Lung (tissue), 17 donors: ENCODE measurements at places on chromosomes 1 and 21. TPM values are rescaled to one million over a fixed set of nuclear protein-coding genes. Genes with fewer than 3 reads are reported as not detected.

Gene LAMTOR2
- 71.2 TPM for total RNA-seq

Gene TRPM2
- 13.1 TPM for total RNA-seq

Gene TMEM183A
- 55.5 TPM for total RNA-seq

Gene TTC39A
- total RNA-seq: 46.8 TPM

Gene OR10R2
- not detected for total RNA-seq

Gene ALPL
- total RNA-seq: 242 TPM

Gene RGS13
- total RNA-seq: 0.48 TPM

Gene NIBAN1
- total RNA-seq: 38.5 TPM

Gene KPRP
- total RNA-seq: not detected

Gene ATPAF1
- 35.1 TPM for total RNA-seq

Gene TMEM240
- total RNA-seq: 2.3 TPM

Gene BTG3
- total RNA-seq: 120 TPM

GRCh38 chr1:158149577-158150269, 31.0 kb upstream of the CD1D start:
- H3K36me3 ChIP-seq: no peaks in the 10 kb centered on the region
- no peaks in the 10 kb centered on the region for H3K27me3 ChIP-seq
- H3K27ac ChIP-seq: peak overlapping the region; percentile 43
- H3K4me3 ChIP-seq: no peak overlapping the region
- DNase-seq: peak; percentile 99

- no peaks in the 10 kb centered on the region for H3K27me3 ChIP-seq
- no peaks in the 10 kb centered on the region for H3K36me3 ChIP-seq
- H3K4me3 ChIP-seq: no peak overlapping the region
- H3K27ac ChIP-seq: no peak overlapping the region
- peaks cover 8% of the 10 kb centered on the region for H3K4me1 ChIP-seq
Measured at GRCh38 chr1:231855926-231856325, 229.3 kb downstream of the DISC1 start.

- peaks cover 7% of the 10 kb centered on the region for H3K4me1 ChIP-seq
- no peak overlapping the region for H3K27ac ChIP-seq
- no peaks in the 10 kb centered on the region for H3K36me3 ChIP-seq
- no peaks in the 10 kb centered on the region for H3K27me3 ChIP-seq
- no peak for DNase-seq
- no peak overlapping the region for H3K4me3 ChIP-seq
Measured at GRCh38 chr1:7380712-7381111, 390.4 kb upstream of the VAMP3 start.

DNA sequence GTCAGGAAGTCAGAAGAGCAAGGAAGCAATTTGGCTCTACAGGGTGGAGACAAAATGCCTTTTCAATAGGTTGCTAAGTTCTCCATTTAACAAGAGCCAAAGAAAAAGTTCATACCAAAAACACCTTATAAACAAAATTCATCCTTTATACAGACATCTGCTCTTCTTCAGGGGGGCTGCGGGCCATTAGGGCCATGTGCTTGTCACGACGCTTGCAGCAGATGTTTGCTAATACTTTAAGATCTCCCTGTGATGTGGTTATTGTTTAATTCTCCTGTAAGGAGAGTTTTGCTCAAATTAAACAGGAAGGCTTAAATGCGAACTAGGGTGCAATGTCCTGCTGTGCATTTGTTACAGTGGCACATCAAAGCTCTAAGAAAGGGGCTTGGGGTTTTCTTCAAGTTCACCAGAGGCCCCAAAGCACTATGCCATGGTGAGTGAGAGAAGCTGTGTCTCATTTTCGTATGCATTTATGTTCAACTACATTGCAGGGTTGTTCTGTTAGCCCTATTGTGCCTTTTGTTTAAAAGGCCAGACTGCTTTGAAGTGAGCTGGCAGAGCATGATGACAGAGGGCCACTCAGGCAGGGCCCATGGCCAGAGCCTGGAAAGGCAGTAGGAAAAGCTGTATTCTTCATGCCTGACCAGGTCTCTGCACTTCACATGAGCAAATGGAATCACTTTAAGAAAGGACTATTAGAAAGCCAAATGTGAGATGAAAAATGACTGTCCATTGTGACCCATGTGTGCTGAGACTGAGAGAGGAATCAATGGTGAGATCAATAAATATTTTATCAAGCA, 24.8 kb upstream of the NTPCR start:
- H3K27ac ChIP-seq: no peak overlapping the region
- no peaks in the 10 kb centered on the region for H3K27me3 ChIP-seq
- no peaks in the 10 kb centered on the region for H3K36me3 ChIP-seq
- H3K4me1 ChIP-seq: no peaks in the 10 kb centered on the region

DNA sequence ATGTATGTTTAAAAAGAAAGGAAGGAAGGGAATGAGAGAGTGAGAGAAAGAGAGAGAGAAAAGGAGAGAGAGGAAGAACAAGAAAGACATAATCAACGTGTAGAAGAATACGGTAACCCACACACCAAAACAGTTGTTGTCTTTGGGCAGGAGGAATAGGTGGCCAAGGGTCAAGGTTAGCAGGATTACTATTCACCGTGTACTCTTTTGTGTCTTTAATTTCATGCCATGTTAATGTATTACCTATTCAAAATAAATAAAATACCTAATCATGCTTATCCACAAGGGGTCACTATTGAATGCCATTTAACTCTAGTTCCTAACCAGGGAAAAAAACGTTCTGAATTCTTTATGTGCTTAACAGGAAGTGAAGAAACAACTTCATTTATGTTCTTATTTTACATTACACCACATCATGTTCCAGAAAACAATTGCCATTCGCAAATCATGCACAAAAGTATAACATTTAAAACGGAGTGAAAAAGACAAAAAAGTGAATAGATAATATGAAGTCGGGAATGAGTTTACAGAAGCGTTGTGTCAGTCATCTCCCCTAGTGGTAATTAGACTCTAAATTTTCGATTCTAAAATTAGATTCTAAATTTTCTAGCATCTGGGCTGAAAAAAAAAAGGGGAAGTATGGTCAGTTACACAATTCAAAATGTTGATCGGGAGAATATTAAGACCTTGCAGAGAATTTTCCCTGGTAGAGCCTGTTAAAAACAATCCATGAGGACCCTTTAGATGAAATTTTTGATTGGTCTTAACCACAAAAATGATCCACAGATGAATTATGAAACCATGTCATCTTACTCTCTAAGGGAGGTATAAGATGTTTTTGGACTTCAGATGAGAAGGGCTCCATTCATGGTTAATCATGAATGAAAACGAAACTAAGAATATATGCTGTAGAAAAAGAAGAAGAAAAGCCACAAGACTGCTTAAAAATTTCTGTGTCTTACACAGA, 700 bp upstream of the KMO start:
- H3K27ac ChIP-seq: no peak overlapping the region
- DNase-seq: peak; percentile 87
- no peaks in the 10 kb centered on the region for H3K4me1 ChIP-seq

GRCh38 chr21:38825921-38826320, 20.2 kb downstream of the ETS2 start:
- H3K27me3 ChIP-seq: no peaks in the 10 kb centered on the region
- H3K4me1 ChIP-seq: peaks cover 3% of the 10 kb centered on the region
- DNase-seq: no peak

- no peaks in the 10 kb centered on the region for H3K4me1 ChIP-seq
- H3K36me3 ChIP-seq: peaks cover 23% of the 10 kb centered on the region
- no peak overlapping the region for H3K4me3 ChIP-seq
- no peaks in the 10 kb centered on the region for H3K27me3 ChIP-seq
Measured at GRCh38 chr1:44290250-44291094, 64.6 kb downstream of the ERI3 start.

DNA sequence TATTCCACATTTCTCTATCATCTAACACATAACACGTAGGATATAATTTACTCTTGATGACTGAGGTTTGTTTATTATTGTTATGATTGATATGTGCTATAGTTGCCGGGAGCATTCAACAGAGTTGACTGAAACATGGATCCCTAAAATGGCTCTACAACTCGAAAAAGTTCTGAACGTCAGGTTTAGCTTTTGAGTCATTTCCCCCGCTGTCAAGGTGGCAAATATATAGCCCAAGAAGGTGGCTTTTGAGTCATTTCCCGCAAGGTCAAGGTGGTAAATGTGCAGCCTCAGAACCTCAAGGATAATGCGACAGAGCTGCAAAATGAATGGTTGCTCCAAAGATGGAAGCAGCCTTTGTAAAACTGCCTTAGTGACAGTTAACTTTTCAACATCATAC, 104.0 kb downstream of the NIBAN1 start:
- no peaks in the 10 kb centered on the region for H3K27me3 ChIP-seq
- peaks cover 1% of the 10 kb centered on the region for H3K36me3 ChIP-seq
- DNase-seq: no peak
- H3K4me3 ChIP-seq: no peak overlapping the region

- no peaks in the 10 kb centered on the region for H3K36me3 ChIP-seq
- H3K4me1 ChIP-seq: peaks cover 4% of the 10 kb centered on the region
- H3K27ac ChIP-seq: no peak overlapping the region
- H3K27me3 ChIP-seq: no peaks in the 10 kb centered on the region
- no peak overlapping the region for H3K4me3 ChIP-seq
Measured at GRCh38 chr1:229629261-229629660, 3.2 kb downstream of the URB2 start.

DNA sequence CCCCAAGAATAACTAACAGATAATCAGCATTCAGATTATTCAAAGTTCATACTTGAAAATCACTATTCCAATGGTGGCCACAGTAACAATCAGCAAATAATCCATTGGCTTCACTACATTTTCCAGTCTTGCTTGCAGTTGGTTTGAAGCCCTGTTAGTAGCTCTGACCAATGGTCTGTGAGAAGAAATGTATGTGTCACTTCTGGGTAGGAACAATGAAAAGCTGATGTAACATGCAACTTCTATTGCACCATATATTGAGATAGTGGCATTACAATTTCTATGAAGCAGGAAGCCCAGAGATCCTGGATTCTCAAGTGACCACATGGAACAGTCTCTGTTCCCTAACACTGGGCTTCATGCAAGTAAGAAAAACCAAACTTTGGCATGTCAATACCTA, 250.9 kb upstream of the DAB1 start:
- DNase-seq: no peak
- no peak overlapping the region for H3K27ac ChIP-seq
- H3K27me3 ChIP-seq: peaks cover 3% of the 10 kb centered on the region
- no peak overlapping the region for H3K4me3 ChIP-seq
- H3K4me1 ChIP-seq: no peaks in the 10 kb centered on the region

GRCh38 chr1:189431447-189431846, 1046.2 kb downstream of the BRINP3 start:
- no peaks in the 10 kb centered on the region for H3K27me3 ChIP-seq
- DNase-seq: peak; percentile 35

GRCh38 chr1:111274653-111275052, 16.0 kb upstream of the CHIA start:
- no peaks in the 10 kb centered on the region for H3K36me3 ChIP-seq
- H3K27ac ChIP-seq: no peak overlapping the region
- peaks cover 26% of the 10 kb centered on the region for H3K27me3 ChIP-seq

DNA sequence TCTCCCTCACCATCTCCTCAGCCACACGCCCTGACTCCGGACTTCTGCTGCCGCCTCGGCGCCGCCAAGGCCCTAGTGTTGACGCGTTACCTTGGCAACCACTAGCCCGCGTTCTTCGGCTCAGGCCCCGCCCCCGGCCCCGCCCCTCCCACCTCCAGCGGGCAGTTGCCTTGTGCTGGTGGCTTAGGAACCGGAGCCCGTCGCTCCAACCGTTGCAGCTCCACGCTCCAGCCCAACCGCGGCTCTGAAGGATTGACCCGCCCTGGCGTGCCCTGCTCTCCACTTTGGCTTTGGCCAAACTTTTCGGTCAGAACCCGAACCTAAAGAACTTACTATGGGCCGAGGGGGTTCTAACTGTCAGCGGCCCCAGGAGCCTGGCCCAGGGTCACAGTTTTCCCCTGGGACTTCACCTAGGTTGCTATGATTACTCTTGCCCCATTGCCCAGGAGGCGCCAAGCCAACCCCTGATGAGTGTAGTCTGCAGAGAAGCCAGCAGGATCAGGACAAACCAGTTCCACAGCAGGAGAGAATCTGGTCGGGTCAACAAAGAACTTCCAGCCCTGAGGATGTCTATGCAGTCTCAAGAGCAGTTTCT, at the start of gene CFAP45:
Gene CFAP45, minus strand, starts transcription at position 80 of the 595 bp plus-strand sequence. Its CDS starts 67 bp downstream, at position 13.
- H3K4me3 ChIP-seq: no peak within 1 kb of the TSS
- DNase-seq: peak; percentile 94
- no peaks in the 10 kb centered on the region for H3K27me3 ChIP-seq
- no peaks in the 10 kb centered on the region for H3K36me3 ChIP-seq
- H3K4me1 ChIP-seq: peaks cover 11% of the 10 kb centered on the region

- DNase-seq: no peak
- no peaks in the 10 kb centered on the region for H3K27me3 ChIP-seq
- no peak overlapping the region for H3K4me3 ChIP-seq
- no peaks in the 10 kb centered on the region for H3K36me3 ChIP-seq
- H3K27ac ChIP-seq: no peak overlapping the region
- H3K4me1 ChIP-seq: no peaks in the 10 kb centered on the region
Measured at GRCh38 chr1:114130213-114130612, 23.5 kb downstream of the SYT6 start.

DNA sequence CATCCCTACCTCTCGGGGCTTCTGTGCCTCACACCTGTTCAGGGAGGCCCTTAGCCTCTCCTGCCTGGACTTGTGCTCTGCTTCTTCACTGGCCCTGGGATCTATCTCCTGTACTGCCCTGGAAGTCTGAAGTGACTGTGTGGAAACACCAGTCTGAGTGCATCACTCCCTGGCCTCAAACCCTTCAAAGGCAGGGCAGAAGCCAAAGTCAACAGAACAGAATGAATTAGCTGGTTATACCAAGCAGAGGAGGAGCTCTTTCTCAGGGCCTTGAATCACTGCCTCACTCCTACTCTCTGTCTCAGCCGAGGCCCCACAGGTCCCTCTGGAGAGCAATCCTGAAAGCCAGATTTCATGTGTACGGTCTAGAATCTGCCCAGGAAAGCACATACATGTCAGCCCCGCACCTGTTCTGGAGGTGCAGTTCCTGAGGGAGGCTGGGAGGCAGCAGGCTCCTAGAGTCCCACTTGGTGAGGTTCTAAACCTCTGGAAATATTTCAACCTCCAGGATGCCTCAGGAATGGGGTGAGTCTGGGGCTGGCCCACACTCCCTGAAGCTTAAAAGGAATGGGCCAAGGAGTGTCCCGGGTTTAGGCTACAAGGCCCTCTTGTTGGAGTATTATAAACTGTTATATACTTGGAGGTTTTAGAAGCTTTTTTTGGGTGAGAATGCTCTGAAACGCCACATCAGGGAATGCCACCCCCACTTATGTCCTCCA, 98.3 kb downstream of the ABCA4 start:
- no peak for DNase-seq
- H3K27me3 ChIP-seq: no peaks in the 10 kb centered on the region
- no peak overlapping the region for H3K4me3 ChIP-seq

- H3K4me1 ChIP-seq: no peaks in the 10 kb centered on the region
- DNase-seq: no peak
- H3K4me3 ChIP-seq: no peak overlapping the region
- no peaks in the 10 kb centered on the region for H3K36me3 ChIP-seq
- H3K27ac ChIP-seq: no peak overlapping the region
- no peaks in the 10 kb centered on the region for H3K27me3 ChIP-seq
Measured at GRCh38 chr21:26881504-26882228, 36.5 kb upstream of the ADAMTS1 start.

GRCh38 chr1:110476028-110476765, 25.2 kb downstream of the PROK1 start:
- H3K27me3 ChIP-seq: no peaks in the 10 kb centered on the region
- H3K36me3 ChIP-seq: no peaks in the 10 kb centered on the region
- H3K27ac ChIP-seq: no peak overlapping the region
- H3K4me3 ChIP-seq: no peak overlapping the region

DNA sequence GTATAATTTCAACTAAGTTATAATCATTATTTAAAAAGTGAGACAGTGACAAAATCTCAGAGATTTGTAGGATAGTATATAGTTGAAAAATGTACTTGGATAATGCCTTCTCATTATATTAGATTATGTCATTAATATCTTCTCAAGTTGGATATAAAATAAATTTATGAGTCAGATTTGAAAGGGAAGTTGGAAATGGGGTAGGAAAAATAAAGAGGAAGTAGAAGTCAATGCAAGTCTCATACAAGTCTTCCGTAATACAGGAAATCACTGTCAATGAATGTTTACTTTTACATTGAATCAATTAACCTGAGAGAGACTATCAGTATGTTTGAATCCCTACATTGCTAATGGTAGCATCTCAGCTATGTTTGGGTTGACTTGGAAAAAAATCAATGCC, 16.2 kb upstream of the RNPC3 start:
- no peak for DNase-seq
- H3K4me1 ChIP-seq: no peaks in the 10 kb centered on the region
